CD4-positive, alpha-beta T cell treated with Interferon alpha-2 for 1 hour (primary cell): ENCODE measurements at places on chromosomes 4 and X.

- no peak for DNase-seq
These were observed 13.5 kb downstream of the XAGE5 start for GRCh38 chrX:52824608-52825007.

- DNase-seq: no peak
These were observed at the start of gene PHOX2B for GRCh38 chr4:41748571-41749475. Gene PHOX2B, minus strand, starts transcription at chr4:41748725. Its CDS starts 115 bp downstream, at chr4:41748610.

- DNase-seq: no peak
These were observed 141.8 kb upstream of the PJA1 start for GRCh38 chrX:69307029-69307428.

GRCh38 chr4:115675719-115676118, 562.3 kb upstream of the NDST4 start:
- DNase-seq: no peak

DNA sequence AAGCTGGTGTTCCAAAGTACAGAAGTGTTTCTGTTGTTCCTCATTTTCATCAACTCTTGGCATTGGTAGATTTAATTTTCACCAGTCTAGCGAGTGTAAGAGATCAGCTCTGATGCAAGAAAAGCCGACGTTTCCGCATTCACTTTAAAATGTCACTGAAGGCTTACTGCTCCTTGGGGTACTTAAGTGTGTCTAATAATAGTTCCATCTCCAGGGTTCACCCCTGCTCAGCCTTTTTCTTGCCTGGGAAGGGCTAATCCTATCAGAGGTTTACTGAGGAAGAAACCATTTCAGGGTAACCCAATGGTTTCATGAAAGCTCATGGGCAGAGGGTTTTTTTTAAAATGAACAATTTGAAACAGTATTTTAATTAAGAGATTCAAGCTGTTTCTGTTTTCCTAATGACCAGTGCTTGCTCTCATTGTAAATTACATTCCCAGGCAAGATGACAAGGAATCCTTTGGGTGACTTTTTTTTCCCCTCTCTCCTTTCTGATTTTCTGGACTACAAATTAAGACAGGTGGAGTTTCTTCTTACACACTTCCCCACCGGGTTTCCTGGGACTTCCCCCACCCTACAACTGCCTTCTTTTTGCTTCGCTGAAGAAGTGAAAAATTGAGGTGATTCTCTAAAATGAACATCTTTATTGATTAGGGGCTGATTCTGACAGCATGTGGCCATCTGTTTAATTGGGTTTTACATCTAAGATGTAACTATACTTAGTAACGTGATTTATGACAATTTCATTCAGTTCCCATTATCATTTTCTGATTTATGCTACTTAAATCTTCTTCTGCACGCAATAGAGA, 78.7 kb upstream of the CBLL2 start:
- DNase-seq: no peak

DNA sequence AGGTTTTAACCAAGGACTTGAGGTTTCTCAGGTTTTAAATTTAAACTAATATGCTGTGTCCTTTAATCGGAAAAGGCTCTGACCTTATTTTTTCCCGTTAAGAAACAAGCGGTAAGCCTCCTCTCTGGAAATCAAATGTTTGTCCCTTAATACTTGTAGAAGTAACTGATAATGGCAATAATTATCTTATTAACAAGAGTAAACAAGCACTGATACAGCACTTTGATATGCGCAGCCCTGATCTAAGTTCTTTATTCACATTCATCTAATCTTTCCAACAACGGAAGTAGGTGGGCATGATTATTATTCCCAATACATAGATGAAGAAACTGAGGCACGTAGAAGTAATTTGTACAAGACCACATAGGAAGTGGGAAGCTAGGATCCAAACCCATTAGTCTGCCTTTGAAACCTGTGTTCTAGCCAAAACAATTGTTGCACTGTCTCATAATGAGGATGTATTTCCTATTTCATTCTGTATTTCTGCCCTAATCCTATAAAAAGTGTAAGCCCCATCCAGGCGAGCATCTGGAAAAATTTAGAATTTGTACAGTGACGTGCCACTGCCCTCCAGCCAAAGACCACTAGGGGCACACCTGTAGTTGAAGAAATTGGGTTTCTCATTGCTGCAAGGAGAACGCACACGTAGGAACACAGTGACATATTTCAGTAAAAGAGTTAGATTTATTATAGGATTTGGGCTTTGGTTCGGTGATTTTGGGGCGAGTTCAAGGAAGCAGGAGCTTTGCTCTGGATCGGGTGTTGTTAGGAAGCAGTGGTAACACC, 606 bp downstream of the CXorf58 start:
- DNase-seq: no peak

DNA sequence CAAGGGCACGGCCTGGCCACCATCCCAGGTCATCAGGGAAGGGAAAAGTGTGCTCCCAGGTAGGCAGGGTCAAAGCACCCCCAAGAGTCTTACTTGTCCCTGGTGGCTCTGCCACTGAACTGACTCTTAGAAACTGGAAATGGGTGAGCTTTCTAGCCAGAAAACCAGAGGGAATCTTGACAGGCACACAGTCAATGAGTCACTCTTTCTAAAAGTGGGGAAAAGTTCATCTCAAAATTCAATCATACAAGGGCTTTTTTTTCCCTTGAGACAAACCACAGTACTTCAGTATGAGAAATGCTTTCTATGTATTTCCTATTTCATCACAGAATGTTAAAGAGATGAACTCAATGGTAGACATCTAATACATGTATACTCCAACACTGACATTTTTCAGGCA, 12.5 kb downstream of the HPF1 start:
- no peak for DNase-seq

DNA sequence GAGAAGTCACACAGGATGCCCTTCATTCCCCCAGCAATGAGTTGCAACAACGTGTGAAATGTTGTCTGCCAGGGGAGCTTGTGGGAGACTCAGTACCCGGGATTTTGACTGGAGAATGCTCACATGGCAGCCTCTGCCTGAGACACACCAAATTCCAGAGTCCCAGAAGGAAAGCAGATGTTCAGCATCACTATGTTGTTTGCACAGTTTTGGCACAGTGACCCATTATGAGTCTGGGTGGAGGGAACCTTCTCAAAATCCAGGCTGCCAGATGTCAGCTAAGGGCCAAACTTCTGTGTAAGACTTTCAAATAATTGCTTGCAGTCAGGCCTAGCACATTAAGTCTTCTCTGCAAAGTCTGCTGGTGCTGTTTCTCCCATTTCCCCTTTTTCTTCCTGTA, 1029.7 kb upstream of the TENM3 start:
- no peak for DNase-seq

GRCh38 chrX:133771086-133771646, 214.2 kb downstream of the GPC3 start:
- no peak for DNase-seq

GRCh38 chrX:34849371-34849770, 93.2 kb upstream of the FAM47B start:
- DNase-seq: no peak

DNA sequence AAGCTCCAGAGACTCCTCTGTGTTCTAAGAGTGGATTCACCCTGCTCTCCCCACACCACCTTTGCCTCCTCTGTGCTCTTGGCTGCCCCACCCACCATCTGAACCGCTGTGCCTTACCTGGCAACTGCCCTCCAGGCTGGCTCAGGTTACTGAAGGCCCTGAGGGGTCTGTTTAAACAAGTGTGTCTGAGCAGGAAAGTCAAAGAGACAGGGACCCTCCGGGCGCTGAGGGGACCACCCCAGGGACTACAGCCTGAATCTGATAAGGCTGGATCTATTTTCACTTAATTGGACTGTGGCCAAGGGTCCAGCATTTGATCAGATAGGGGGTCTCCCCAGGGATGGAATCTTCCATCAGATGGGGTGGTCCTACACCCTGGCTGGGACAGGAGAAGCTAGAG, 10.4 kb upstream of the MSX1 start:
- DNase-seq: no peak

GRCh38 chr4:24330172-24330571, 254.2 kb downstream of the DHX15 start:
- DNase-seq: no peak

- no peak for DNase-seq
These were observed 243.3 kb downstream of the FSTL5 start for GRCh38 chr4:161920304-161921052.

- no peak for DNase-seq
These were observed 8.9 kb upstream of the CDKL2 start for GRCh38 chr4:75639124-75639695.

- DNase-seq: no peak
These were observed at the start of gene PPP3CA for GRCh38 chr4:101347267-101347556. Gene PPP3CA, minus strand, starts transcription at chr4:101347526.

DNA sequence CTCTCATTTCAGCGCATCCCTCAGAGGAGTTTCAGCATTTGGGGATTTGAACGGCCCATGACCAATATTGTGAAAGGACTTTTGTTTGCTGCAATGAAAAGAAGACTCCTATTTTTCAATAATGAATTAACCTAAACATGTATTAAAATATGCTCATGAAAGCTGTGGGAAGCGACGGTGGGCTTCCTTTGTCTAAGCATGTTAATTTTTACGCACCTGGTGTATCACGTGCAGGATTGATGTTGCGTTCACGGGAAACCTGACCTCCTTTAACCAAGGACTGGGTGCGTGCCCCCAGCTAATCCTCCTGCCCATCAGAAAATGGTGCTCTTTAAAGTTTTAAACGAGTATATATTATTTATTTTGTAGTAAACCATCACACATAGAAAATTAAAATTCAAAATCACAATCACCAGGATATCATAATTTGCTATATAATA, 590 bp upstream of the CCDC110 start:
- no peak for DNase-seq

DNA sequence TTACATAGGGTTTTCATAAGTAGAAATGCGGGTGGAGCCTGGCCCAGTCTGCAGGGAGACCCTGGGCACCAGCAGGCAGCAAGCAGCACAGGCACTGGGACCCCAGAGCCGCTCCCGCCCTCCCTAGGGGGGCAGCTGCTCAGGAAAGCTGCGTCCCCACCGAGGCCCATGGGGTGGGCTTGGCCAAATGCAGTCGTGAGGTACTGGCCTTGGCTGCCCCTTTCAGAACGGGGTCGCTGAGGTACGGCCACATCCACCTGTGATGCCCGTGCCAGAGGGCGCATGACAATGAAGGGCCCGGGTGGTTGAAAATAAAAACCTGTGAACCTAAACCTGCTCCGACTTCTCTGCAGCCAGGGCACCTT, 16.7 kb downstream of the TMEM175 start:
- no peak for DNase-seq

GRCh38 chr4:177511611-177512010, 69.4 kb upstream of the AGA start:
- DNase-seq: no peak

DNA sequence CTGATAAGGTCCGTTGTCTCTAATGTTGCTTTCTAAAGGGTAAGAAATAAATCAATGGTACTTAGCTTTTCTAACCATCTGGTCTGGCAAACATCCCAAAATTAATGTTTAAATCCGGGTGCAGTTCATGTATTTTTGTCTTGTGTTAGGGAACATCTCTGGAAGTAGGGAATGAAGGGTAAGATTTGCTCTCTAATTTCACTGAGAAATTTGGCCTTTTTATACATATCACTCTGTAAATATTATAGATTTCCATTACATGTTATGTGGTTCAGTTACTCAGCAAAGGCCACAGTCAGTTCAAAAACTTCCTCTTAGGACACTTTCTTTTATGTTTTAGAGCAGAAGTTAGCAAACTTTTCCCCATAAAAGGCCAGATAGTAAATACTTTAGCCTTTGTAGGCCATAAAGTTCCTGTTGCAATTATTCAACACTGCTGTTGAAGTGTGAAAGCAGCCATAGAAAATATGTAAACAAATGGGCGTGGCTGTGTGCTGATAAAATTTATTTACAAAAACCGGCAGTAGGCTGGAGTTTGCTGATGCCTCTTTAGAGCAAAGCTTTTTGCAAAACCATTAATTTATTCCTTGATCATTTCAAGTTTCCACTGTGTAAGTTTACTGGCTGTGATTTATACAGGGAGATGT, 218.1 kb downstream of the ANTXR2 start:
- no peak for DNase-seq

- DNase-seq: no peak
These were observed 68.7 kb downstream of the APBB2 start for GRCh38 chr4:41145571-41146078.

GRCh38 chr4:34323549-34324320, 1920.6 kb downstream of the ARAP2 start:
- no peak for DNase-seq

DNA sequence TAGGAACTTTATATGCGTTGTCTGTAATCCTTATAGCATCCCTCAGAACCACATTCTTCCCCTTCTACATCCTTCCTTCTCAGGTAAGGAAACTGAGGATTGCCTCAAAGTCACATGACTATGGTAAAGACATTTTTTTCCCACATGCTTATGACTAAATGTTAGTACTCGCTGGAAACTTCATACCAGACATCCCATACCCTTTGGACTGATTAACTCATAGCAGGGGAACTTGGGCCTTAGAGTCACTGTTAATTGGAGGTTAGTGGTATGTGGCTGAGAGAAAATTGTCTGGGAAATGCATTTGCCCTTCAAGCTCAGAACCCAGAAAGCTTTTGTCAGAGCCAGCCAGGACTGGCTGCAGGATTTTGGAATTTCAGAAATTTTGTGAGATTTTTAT, 155.0 kb downstream of the RELL1 start:
- no peak for DNase-seq

DNA sequence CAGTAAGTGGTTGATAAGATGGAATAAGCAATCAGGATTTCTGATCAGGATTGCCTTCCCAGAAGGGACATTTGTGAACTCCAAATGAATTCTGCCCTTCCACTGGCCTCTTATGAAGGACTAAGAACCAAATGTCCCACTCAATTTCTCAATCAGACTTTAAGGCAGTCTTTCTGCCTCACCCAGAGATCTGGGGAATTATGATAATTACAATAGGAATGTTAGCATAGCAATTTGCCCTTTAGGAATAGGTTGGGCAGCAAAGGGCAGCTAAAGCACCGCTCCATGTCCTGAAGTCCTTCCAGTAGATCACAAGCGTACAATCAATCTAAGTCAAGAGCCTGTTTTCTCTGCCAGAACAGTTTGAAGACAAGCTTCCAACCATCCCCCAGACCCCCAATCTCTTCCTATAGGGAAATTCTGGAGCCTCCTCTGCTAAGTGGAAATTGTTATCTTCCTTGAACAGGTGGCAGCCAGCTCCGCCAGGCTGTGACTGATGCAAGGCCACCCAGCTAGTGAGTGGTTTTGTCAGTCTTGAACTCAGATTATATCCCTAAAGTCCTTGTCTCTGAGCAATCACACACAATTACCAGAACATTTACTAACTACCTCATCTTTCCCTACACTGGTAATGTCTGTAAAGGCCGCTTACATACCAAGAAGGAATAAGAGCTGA, 18.6 kb downstream of the NKX3-2 start:
- DNase-seq: no peak

DNA sequence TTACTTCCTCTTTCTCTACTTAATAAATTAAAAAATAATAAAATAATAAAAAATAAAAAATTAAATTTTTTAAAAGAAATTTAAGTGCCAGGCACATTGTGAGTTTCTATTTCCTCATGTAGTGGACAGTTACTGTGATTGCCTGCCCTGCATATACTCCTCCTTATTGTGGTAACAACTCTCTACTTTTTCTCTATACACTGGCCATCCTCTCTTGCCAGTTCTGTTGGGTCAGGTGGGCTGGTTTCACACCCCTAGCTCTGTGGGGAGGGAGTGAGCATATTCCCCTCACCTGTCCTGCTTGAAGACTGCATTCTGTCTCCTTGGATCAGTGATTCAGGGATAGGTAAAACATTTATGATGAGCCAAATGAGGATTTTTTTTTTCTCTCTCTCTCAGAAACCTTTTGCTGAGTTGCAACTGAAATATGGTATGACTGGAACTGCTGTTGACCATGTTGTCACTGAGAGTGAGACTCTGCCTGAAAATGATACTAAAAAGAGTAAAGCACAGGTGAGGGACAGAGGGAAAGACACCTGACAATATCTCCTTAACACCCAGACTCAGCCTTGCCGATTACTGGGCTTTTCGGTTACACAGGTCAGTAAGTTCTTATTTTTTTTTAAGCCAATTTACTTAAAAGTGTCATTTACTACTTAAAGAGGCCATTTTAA, 37.2 kb downstream of the CXXC4 start:
- DNase-seq: no peak
